ENCODE measurements at places on chromosomes 3 and 15.

- DNase-seq = no peak
Measured at GRCh38 chr15:41936649-41937567, 35.4 kb downstream of the EHD4 start.

DNA sequence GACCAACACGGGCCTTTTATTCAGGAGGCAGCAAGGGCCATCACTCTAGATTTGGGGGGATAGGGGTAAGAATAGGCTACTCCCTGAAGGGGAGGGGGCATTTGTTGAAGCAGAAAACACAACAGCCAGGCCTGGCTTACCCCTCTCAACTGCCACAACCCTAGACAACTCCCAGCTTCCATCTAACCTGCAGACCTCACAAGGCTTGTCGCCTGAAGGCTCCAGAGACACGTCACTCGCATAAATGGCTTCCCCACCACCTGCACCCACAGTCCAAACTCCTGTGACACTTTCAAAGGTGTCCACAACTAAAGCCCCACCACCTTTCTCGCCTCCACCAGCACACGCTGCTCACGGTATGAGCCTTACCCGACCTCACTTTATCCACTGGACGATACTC is 14.9 kb downstream of the POLG start:
- DNase-seq = no peak

DNA sequence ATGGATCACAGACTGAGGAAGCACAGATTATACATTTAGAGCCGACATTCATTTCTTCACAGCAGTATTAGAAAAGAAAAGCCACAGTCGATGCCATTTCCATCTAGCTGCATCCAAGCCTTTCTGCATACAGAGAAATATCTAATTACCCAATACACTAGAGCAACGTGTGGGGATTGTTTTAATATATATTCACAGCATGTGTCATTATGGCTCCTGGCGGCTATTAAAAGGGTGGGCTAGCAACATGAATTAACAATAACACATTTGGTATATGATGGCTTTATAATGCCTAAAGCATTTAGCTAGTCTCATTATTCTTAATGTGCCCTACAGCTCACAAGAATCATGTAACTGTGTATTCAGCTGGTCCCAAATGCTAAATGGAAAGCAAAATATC is 1030.5 kb downstream of the FHIT start:
- DNase-seq = no peak

DNA sequence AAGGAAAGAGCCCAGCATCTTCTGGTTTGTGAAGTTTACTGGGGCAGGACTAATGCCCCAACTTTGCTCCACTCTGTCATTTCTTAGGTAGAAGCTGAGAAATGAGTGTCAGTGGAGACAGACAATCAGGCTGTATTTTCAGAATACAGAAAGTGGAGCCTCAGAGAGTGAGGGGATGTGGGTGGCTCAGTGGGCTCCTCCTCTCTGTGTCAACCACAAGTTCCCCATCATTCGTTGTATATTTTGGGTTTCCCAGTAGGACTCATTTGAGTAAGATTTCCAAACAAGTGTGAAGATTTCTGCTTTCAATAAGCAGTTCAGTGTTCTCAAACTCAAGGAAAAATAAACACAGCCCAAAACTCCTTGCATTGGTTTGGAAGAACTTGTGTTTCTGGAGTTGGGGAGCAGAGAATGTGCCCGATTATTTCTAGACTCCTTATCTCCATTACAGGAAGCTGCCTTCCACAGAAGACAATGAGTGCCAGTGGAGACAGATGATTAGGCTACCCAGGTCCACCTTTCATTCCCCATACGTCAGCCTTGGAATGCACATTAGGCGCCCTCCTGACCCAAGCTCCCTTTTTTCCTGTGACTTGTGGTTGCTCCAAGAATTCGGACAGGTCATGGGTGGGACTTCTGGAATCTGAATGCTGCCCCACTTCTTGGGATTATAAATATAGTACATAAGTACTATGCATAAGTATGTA is 792.1 kb upstream of the LMCD1 start:
- DNase-seq = no peak

DNA sequence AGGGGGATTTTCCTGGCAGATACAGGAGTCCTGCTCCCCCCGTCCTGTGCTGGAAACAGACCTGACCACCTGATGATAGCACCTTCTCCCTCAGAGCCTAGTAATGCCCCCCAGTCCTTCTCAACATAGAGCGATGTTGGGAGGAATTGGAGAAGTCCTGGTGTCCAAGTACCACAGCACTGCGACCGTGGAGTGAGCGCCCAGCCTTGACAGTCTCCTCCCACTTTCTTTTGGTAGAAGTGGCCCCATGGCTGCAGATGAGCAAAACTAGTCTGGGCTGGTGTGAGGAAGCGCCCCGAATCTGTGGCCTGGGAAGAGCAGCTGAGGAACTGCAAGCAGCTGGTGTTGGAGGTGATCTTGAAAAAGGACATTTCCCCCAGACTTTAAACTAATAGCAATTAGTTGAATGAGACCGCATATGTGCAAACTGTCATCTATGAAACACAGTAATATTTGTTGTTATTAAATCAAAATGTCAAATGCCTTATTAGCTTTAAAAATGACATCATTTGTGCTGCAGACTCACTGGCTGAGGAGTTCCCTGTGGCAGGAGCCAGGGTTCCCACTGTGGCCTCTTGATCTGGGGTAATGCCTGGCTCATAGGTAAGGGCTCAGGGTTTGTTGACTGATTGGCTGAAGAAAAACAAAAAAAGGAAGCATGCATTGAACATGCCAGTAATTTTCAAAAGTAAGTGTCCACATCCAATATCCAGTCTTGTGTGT is 121.8 kb downstream of the CACNA2D3 start:
- DNase-seq = no peak

GRCh38 chr15:48402427-48403177 is 71.4 kb downstream of the DUT start:
- DNase-seq = no peak
